ENCODE measurements at places on chromosomes 13 and 19. TPM values are rescaled to one million over a fixed set of nuclear protein-coding genes. Genes with fewer than 3 reads are reported as not detected.

GRCh38 chr13:50457415-50458393 is 385.8 kb downstream of the DLEU7 start:
- DNase-seq = no peak

- DNase-seq = no peak
Observed at GRCh38 chr19:29247872-29248271, 34.9 kb upstream of the UQCRFS1 start.

DNA sequence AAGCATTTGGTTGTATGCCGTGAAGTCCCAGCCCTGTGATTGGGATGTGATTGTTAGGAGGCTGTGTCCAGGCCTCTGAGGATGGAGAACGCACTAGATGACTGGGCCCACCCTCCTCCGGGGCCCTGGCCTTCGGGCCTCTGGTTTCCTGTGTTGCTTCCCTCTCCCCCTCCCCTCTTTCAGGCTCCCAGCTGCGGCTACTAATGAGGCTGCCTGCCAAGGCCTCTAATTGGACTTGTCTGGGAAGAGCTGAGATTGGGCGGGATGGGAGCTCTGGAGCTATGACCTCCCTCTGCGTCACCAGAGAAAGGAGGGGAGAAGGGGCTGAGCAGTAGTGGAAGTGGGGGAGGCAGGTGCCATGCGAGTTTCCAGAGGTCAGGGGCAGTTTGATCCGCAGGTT is 9.9 kb downstream of the PTH2 start:
- DNase-seq = no peak

DNA sequence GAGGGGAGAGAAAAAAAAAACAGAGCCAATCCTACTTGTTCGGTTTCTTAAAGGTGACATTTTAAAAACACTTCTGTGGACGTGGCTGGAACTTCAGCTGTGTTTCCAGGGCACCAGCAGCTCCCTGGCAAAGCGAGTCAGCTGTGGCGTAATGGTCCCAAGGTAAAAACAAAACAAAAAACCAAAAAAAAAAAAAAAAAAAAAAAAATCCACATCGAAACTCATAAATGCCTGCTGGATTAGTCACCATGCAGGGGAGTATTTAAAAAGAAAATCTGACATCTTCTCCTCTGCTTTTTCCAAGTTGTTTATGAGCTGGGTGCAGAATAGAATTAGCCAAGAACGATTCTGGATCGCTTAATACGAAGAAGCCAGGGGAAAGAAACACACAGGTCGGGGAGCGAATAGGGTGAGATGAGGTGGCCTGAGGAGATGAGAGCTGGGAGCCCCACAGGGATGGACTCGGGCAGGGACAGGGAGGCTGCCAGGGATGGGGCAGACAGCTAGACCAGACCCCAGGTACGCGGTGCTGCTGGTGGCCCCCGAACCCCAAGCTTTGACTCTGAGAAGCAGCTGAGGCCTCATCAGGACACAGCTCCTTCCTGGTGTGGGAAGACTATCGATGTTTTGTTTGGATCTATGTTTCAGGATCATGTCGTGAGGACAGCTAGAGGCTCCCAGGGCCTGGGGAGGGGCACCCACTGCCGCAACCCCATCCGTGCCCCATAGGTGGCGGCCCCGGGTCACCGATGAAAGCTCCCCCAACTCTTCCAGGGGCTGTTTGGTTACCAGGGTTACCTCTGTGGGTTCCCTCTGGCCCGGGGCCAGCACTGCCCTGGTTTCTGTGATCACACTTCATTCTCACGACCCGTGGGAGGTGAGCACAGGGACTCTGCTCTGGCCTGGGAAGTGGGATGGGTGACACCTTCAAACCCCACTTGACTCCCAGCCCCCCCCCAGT is 3.1 kb upstream of the CTXN1 start:
- DNase-seq = no peak

DNA sequence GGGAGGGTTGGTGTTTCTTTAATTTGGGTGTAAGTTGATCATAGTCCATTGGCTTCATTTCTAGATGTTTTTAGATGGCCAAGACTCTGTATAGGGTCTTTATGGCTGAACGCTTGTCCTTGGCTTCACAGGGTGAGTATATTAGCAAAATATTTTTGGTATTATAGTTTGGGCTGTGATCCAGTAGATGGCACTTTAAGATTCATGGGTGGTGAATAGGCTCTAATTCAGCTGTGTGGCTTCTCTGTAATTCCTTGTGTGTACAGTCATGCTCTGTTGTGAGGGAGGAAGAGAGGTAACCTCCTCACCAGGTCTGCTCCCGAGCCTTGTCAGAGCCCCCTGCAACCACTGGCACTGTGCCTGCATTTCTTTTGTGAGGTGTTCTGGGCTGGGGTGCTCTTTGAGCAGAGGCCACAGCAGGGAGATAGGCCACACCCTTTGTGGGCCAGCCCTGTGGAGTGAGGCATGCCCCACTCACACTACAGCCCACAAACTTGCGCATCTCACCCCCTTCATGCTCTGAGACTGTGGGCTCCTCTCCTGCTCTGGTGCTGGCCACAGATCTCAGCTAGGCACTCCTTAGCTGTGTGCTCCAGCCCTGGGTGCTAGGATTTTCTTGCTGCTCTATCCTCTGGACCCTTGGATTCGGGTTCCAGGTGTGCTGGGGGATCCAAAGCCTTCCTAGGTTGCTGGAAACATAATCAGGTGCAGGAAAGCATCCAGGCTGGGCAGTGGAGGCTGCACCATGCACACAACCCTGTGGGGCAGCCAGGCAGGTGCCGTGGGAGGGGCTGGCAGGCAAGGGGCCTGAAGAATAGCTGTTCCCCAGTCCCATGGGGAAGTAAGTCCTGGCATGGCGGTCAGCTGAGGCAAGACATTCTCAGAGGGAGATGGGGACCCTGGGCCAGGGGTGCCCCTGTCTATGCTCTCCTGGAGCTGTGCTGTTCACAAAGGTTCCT is 193.9 kb downstream of the GPC5 start:
- DNase-seq = no peak

DNA sequence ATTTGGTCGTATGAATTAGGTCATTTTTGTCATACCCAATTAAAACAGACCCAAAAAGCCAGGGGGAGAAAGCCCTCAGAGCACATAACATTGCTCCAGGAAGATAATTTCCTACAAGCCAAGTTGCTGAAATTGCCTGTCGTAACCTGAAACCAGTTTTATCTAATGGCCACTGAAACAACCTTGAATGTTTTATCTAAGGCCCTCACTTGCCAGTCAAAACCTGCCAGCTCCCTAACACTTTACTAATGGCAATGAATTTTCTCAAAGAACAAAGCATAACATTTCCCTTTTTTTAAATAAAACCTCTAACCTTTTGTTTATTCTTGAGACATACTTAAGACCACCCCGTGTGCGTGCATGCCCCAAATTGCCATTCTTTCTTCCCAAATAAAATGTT is 496.2 kb upstream of the KLHL1 start:
- DNase-seq = no peak

- DNase-seq = no peak
Observed at GRCh38 chr13:66886264-66886663, 343.9 kb downstream of the PCDH9 start.

DNA sequence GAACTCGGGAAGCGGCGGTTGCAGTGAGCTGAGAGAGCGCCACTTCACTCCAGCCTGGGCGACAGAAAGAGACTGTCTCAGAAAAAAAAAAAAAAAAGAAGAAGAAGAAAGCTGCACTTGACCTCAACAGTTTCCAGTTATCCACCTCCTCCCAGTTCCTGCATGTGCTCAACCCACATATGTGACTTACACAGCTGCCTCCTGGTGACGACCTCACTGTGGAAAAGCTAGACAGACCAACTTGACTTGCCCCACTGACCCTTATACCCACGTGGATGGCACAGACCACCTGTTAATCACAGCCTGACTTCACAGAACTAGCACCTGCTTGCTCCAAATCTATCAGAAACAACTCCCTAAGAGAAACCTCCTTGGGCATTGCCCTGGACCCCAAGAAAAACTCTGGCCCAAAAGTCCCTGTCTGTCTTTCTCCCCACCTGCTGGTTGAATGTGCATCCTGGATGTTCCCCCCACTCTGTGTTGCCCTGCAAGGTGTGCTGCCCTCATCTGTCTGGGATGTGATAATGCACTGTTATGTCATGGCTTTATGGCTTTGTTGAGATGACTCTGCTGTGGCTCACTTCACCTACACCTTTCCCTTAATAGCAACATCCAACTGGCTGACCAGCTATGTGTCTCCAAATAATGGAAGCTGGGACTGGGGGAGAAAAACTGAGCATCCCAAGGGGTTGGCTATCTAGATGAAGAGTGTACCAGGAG is 2.8 kb downstream of the ZNF20 start:
- no peak for DNase-seq

FCER2 gene
- total RNA-seq = 0.44 TPM

AMER2 gene
- total RNA-seq = 0.05 TPM

DNA sequence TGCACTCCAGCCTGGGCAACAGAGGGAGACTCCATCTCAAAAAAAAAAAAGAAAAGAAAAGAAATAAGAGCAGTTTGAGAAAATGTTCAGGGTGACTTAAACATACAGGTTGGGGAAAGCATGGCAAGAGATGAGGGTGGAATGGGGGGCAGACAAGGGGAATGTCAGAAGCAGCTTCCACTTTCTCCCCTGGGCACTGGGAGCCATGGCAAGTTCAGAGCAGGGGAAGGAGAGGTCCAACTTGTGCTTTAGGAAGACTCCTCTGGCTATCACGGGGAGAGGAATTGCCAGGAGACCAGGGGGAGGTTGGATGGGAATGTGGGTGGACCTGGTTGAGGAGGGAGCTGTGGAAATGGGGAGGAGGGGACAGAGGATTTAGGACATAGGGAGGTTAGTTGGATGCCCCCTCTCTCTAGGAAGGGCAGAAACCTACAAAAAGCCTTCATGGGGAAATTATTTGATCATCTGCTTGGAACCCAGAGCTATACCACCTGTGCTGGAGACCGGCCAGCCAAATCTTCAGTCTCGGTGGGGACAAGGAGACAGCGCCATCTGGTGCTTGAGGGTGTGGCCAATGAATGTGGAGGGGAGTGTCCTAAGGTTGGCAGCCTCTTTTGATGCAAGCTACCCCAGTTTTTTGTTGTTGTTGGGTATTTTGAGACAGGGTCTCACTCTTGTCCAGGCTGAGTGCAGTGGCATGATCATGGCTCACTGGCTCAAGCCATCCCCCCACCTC is 7.3 kb upstream of the STRN4 start:
- DNase-seq = peak; percentile 81

DNA sequence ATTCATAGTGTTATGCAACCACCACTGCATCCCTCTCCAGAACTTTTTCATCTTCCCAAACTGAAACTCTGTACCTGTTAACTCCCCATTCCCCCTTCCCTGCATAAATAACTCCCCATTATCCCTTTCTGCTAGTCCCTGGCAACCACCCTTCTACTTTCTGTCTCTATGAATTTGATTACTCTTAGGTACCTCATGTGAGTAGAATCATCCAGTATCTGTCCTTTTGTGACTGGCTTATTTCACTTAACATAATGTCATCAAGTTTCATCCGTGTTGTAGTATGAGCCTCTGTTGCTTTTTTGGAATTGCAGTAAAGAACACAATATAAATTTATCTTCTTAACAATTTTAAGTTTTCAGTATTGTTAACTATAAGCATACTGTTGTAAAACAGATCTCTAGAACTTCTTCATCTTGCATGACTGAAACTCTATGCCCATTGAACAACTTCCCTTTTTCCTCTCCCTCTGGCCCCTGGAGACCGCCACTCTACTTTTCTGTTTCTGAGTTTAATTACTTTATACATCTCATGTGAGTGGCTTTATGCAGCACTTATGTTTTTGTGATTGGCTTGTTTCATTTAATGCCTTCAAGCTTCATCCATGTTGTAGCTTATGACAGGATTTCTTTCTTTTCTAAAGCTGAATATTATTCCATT is 87.3 kb upstream of the ABCC4 start:
- DNase-seq = no peak

ADAT3 gene
- total RNA-seq = 21.9 TPM

DNA sequence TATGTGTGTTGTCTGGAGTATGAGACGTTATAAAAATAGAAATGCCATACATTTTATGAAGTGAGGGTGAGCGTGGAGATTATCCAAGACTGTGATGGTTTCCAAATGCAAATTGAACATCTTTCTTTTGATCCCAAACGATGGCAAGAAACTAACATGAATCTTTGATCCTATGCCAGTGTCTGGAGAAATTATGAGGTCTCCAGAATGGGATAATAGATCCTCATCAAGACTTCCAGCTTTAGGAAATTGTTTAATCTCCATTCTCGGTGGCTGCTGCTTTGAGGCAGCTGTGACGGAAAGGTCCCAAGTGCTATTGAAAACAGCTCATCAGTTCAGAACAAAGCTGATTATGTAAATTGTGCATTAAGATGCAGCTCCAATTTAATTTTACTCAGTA is 30.8 kb downstream of the CBY2 start:
- DNase-seq = no peak

GRCh38 chr13:104460554-104460953 is 1394.3 kb upstream of the SLC10A2 start:
- no peak for DNase-seq

ZNF829 gene
- total RNA-seq = 1.4 TPM

DNA sequence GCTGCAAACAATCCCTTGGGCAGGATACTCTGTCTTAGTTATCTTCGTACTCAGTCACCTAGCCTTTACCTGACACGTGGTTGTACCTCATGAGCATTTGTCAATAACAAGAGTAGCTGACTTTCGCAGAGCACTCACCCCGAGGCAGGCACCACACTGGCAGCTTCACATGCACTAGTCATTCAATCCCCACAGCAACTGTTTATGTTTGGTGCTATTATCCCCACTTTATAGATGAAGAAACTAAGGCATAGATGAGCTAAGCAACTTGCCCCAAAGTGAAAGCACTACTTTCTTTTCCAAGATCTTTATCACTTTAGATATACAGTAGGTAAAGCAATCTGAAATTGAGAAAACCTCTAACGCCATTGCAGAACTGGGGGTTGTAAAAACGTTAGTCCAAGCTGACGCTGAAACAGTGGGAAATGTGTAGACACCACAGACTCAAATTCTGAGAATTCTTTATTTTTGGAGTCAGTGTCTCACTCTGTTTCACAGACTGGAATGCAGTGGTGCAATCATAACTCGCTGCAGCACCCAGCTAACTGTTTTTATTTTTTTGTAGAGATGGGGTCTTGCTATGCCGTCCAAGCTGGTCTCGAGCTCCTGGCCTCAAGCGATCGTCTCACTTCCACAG is 446.0 kb downstream of the FOXO1 start:
- DNase-seq = no peak

DNA sequence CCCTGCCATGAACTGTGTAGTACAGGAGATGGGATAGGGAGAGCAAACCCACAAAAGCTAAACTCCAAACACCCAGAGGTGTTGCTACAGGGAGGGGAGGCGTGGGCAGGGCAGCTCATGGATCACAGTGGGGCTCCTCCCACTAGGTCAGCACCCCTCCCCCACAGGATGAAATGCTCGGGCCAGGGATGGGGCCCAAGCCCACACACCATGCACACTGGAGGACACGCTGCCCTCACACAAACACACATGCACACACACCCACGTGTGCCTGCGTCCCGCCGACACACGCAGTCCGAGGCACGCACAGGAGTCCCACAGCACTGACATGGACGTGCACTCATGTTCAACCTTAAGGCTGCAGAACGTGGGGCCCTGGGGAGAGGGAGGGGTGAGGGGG is 6.0 kb upstream of the CCNP start:
- no peak for DNase-seq
